ENCODE measurements at places on chromosomes 11 and 22.
A peak's percentile ranks its signal among the peaks of the same experiment; 100 is the strongest.

GRCh38 chr11:126405906-126406305 is 50.4 kb downstream of the ST3GAL4 start:
- no peak for DNase-seq

DNA sequence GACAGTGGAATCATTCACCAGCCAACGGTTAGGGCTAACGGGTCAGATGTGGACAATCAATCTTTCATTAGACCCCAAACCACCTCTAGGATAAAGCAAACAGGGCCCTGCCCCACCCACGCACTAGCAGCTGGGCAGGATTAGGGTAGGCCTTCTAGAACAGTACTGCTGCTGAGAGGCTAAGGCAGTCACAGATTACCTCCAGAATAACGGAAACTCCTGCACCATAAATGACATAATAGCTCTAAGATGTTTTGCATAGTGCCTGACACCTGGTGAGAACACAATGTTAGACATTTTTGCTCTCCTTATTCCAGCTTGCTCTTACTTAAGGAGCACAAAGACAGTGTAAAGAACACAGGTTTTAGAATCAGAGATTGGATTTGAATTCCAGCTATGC is 1.8 kb downstream of the SYTL2 start:
- DNase-seq, result no peak

GRCh38 chr22:36330655-36331305 is 57.0 kb downstream of the MYH9 start:
- no peak for DNase-seq

DNA sequence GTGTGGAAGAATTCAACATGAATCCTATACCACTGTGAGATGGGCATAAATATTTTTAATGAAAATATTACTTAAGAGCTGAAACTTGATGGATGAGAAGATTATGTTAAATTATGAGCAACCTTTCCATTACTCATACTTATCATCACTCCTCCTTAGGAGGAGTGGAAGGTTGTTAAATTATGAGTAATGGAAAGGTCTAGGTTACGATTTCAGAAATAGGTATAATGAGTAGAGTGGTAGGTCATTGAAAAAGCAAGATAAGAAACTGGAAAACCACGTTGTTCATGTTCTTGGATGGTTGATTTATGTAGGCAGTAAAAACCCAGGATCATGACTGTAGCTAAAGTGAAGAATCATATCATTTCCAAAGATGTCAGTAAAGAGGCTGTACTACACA is 973.2 kb upstream of the RAG2 start:
- no peak for DNase-seq

DNA sequence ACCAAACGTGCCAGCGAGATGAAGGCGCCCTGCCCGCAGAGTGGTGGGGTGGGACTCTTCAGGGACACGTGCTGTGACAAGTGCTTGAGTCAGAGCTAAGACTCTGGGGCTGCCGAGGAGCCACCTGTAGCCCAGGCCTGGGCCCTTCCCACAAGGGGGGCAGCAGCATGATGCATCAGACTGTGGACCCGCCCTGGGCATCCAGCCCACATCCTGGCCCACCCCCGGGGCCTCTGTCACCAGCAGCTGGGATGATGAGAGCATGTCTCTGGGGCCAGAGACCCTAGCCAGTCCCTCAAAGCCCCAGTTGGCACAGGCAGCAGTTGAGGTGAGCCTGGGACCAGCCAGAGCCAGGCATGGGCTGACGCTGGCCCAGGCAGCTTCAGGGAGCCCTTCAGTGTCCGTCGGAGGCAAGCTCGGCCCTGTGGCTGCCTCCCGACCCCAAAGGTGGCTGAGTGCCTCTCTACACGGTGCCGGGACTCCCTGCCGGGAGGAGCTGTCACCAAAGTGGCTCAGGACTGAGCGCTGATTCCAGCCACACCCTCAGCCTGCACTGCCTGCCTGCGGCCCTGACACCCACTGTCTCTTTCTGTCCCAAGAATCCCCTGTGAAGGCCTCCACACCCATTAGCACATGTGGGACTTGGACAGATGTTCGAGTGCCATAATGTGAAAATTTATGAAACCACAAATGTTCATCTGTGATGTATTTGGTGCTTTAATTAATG is 41.3 kb downstream of the CDKN1C start:
- no peak for DNase-seq

- peak; percentile 7 for DNase-seq
These were observed 1.3 kb downstream of the PAFAH1B2 start for GRCh38 chr11:117145393-117145761.

DNA sequence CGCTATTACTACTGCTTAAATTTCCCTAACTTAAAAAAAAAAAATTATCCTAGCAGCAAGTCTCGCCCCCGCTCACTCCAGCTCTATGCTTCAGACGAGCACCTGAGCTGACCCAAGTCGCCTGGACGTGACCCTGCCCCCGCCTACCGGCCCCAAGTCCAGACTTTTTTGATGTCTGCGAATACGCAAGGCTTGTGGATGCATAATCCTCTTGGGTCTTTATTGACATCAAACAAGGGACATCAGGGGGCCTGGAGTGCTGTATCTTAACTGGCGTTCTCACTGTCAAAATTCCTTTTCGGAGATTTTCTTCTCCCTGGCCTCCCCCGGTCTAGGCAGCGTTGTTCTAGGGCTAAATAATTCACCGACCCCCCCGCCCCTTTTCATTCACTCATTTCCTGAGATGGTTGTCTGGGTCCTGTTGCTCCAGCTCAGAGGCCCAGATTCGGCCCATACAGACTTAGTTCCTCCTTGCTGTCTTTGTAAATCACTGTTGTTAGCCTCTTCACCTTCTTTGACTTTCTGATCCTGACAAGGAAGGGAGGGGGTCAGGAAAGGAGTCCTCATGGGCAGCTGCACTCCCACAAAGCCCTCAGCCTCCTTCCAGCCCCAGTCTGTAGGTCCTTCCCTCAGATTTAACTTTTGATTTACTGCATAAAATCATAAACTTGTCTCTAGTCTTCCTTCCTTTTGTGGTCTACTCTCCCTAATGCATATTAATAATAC is 601 bp upstream of the LRP4 start:
- DNase-seq, result no peak

DNA sequence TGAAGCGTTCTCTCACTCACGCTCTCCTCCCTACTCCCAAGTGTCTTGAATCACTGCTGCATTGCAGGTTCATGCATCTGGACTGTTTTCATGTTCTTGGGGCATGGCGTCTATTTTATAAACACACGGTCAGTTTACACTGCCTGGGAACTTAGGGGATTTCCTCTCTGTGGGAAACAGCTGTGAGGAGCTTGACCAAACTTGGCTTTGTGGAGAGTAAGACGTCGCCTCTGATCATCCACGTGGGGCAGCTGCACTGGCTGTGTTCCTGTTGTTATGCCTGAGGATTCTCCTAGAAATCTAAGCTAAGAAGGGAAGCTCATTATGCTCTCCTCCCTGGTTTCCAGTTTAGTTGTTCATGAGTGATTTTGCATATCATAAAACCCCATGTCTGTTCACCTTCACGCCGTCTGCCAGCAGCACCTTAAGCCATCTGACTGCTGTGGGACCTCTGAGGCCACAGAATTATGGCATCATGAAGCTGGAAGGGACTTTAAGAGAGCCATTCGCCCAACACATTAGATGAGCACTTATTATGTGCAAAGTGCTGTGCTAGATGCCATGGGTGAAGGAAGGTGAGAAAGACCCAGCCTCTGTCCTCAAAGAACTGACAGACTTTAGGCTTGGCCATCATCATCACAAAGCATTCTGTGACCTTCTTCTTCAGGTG is 38.8 kb upstream of the POU2AF1 start:
- DNase-seq, result no peak

DNA sequence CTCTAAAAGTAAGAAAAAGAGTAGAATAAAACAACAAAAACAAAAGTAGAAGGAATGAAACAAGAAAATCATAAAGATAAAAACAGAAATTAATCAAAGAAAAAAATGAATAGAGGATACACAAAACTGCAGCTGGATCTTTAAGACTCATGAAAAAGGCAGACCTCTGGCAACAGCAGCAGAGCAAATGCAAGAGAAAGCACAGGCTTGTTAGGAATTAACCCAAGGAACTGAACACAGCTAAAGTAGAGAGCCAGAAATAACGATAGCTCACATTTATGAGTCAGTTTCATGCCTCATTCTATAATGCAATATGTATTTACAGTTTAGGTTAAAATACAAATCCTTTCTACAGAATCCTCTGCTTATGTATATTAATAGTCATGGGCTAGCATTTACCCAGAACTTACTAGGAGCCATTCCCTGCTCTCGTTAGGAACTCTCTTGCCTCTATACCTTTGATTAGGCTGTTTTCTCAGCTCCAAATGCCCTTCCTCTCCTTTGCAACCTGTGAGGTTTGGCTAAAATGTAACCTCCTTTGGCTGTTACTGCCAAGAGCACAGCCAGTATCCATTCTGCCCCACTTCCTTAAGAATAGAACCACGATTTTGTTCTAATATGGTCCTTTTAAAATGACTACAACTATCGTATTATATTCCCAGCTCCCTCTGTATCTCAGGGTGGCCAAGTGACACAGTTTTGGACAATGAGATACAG is 38.3 kb upstream of the NFAM1 start:
- no peak for DNase-seq

DNA sequence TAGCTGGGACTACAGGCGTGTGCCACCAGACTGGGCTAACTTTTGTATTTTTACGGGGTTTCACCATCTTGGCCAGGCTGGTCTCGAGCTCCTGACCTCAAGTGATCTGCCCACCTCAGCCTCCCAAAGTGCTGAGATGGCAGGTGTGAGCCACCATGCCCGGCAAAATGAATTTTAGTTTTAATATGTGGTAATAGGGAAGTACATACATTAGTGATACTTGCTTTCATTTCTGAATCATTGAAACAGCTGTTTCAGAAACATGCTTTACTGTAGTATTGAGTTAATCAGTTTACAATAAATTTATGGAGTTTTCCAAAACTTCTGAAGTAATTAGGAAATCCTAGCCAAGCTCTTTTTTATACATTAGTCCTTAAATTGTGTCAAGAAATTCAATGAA is 15.6 kb downstream of the PCF11 start:
- DNase-seq, result no peak

DNA sequence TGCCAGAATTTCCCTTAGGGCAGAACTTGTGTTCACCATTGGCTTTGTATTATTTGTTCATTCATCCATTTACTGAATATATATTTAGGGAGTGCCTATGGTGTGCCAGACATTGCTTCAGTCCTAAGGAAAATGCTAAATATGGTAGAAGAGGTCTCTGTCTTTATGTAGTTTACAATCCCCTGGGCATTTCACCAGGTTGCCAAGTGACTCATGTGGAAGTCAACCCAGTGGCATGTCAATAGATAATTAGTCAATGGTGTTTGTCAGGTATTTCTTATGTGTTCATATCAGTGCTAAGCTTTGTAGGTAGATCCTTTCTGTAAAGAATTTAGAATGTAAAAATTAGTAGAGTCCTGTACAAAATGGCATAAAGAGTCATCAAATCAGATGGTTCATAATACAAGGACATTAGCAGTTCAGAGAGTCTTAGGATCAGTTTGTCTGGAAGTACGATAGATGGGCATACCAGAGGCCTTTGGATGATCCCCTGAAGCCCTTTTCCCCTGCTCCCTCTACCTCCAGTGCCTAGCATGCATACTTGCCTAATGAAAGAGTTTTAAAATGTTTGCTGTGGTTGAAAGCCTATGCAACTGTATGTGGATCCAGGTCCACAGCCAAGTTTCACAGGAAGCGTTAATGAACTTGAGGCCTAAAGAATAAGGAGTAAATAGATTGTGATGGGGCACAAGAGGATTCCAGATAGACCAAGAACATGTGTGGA is 58.5 kb upstream of the SESN3 start:
- no peak for DNase-seq

DNA sequence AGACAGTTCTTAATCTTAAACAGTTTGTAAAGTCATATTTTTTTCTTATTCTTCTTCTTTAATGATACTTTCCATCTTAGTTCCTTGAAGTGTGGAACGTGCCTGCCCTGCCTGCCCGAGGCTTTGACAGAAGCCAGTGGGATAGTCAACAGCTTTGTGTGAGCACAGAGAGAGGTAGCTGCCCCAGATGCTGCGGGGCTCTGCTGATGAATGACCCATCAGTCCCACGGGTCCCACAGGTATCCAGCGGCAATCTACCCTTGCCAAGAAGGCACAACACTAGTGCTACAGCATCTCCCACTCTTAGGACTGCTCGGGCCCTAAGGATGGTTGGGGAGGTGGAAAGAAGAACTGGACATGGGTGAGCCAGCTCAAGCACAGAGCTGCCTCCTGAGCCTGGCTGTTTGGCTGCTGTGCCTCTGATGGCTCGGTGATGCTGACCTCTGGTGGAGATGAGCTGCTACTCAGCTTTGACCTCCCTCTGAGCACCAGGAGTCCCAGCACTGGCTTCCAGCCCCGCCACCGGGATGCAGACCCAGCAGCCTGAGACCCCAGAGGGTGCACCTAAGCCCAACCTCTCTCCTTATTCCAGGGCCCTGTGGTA is 11.8 kb upstream of the APLNR start:
- DNase-seq, result peak; percentile 49

GRCh38 chr11:83542861-83543260 is 256.7 kb upstream of the CCDC90B start:
- DNase-seq, result no peak

DNA sequence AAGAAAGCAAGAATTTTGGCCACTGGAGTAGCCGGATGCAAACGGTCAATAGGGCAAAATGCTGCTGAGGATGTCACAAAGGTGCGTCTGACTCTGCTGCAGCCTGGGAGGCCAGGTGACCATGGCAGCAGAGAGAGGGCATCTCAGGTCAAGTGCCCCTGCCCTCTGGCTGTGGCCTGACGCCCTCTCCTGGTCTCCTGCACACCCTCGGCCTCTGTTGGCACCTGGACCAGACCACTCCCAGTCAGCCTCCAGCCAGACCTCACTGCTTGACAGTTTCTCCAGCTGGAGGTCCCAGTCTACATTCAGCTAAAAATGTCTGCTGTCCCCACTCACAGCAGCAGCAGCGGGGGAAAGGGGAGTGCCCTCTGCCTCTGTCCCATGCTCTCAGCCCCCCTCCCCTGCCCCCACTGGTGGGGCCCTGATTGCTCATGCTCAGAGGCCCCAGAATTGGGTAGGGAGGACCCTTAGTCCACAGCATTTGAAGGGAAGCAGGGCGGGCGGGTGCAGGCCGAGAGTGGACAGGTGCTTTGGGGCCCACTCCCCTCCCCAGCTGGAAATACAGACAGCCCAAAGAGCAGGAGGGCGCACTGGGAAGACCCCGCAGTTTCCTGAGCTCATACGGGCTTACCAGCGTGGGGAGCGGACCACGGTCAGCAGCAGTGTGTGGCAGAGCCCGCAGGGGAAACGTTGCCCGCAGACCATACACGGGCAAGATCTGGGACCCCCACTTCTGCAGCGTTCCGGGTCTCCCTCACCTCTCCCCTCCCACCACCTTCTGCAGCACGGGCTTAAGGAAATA is 1.6 kb upstream of the BRSK2 start:
- DNase-seq, result no peak

DNA sequence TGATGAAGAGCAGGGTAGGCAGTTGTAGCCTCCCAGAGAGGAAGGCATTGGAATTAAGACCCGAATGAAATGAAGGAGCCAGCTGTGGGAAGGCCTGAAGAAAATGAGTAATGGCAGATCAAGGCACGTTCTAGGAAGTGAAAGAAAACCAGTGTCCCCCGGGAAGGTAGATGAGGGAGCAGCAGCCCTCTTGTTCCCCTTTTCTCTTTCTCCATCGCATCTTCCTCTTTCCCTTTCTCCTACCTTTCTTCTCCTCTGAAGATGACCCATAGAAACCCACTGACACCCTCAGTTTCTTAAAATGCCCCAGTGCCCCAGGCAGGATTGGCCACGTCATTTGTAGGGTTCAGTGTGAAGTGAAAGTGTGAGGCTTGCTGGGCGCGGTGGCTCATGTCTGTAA is 172.6 kb upstream of the SEZ6L start:
- no peak for DNase-seq
